Stimulated activated CD8-positive, alpha-beta memory T cell treated with anti-CD3 and anti-CD28 coated beads, Interleukin-12 subunit alpha, Interleukin-12 subunit beta, amount 100 ng/mL, for 1 hour (primary cell): ENCODE measurements at places on chromosomes 16 and 17.

- no peak for DNase-seq
These were observed 91.4 kb upstream of the CORO6 start for GRCh38 chr17:29714146-29714545.

- no peak for DNase-seq
These were observed 14.7 kb downstream of the RABEP2 start for GRCh38 chr16:28910086-28911031.

GRCh38 chr17:4807605-4808377, 839 bp downstream of the PLD2 start:
- DNase-seq: no peak

- no peak for DNase-seq
These were observed 7.2 kb downstream of the PMP22 start for GRCh38 chr17:15257796-15258512.

DNA sequence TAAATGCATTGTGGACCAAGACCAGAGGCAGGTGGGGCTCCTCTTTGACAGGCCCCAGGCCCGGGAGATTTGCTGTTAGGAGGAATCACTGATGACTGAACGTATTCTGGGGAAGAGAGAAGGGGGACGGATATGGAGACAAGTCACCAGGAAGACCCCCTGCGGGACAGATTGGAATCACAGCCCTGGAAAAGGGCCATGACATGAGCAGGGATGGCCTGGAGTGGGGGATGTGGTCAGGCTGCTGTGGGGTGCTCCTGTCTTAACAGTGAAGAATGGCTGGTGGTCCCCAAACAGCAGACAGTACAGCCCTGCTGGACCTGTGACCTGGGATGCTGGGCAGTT, 23.7 kb upstream of the MGAT5B start:
- no peak for DNase-seq

GRCh38 chr16:7390974-7391373, 58.3 kb downstream of the RBFOX1 start:
- DNase-seq: no peak

DNA sequence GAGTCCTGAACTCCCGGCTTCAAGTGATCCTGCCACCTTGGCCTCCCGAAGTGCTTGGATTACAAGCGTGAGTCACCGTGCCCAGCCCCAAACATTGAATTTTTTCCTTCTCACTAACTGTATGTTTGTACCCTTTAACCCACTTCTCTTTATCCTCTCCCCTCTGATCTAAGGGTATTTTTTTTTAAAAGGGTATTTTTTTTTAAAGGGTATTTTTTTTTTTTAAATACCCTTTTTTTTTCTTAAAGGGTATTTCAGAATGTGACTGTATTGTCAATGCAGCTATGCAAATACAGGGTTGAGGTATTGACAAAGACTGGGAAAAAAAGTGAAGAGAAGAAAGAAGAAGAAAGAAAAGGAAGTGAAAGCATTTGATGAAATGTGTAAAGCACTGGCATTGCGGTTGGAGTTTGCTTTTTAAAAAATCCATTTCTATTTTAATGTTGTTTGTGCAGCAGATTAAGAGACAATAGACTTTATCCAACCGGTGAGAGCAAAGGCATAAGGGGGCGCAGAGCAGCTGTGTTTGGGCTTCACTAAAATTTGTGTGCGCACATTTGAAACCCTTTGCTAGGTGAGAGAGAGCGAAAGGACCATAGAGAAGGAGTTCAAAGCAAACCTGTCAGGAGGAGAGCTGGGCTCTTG, 42.4 kb downstream of the SYT17 start:
- no peak for DNase-seq

- DNase-seq: no peak
These were observed 98.1 kb upstream of the CCL2 start for GRCh38 chr17:34156741-34157589.

DNA sequence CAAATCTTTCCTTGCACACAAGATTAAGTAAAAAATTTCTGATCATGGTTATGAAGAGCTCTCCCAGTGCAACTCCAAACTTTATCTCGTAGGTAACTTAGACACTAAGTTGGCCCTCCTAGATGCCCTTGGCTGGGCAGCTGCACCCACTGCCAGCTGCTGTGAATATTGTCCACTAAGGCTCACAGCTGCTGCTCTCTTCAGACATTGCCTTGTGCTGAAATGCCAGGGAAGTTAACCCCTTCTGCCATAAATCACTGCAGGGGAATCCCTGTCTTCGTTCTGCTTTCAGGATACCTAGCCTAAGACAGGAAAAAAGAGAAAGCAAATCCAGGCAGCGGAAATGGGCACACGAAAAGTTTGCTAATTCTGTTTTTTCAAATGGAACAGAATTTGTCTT, 106.4 kb downstream of the IRX5 start:
- no peak for DNase-seq

- no peak for DNase-seq
These were observed 4.5 kb downstream of the SAMD14 start for GRCh38 chr17:50125420-50125997.

GRCh38 chr17:16997514-16998429, 25.9 kb upstream of the TNFRSF13B start:
- no peak for DNase-seq

DNA sequence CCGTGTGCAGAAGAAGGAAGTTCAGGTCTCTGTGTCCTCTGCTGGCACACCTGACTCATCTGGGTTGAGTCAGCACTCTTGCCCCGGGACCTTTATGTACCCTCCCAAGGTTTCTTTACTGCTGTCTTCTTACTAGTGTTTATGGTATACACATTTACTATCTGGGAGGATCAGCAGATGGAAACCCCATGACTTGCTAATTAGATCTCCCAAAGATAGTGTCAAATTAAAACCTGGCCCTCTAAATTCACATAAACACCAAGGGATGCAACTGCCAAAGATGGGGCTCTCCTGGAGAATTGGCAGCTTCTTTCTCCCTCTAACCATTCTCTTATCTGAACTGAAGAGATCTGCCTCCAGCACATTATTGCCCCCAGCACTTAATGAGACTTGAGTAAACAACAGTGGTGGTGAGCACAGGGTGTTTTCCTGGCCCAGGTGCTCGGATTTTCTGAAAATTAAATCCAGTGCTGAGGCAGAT, 718.1 kb upstream of the SOX9 start:
- DNase-seq: no peak

GRCh38 chr17:7107012-7107754, 7.4 kb downstream of the ASGR2 start:
- DNase-seq: no peak

- no peak for DNase-seq
These were observed 149.4 kb downstream of the RBFOX1 start for GRCh38 chr16:7482032-7482431.

GRCh38 chr16:54677308-54677950, 253.2 kb upstream of the IRX5 start:
- DNase-seq: no peak

DNA sequence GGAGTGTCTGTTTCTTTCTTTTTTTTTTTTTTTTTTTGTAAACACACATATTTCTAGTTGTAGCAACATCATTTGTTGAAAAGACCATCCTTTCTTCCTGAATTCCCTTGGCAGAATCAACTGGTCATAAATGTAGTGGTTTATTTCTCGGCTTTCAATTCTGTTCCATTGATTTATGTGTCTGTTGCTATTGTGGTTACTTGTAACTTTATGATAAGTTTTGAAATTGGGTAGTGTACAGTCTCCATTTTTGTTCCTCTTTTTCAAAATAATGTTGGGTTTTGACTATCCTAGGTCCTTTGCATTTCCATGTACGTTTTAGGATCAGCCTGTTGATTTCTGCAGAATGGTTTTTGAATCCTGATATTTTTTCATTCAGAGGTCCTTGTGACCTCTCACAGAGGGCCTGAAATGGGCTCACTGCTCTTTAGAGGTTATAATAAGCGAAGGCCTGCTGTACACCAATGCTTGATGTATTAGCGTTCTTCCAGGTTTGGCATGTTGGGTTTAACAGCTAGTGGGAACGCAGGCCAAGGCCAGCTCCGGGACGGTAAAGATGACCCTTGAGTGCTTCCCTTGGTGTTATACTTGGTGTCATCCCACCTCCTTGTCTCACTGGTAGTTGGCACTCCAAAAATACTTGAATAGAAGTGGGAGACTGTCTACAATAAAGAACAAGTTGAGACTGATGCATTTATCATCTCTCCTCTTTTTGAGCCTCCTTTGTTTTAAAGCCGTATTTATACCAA, 43.8 kb downstream of the ZNRF1 start:
- DNase-seq: no peak

- no peak for DNase-seq
These were observed 16.8 kb upstream of the MYO15B start for GRCh38 chr17:75570772-75571171.

DNA sequence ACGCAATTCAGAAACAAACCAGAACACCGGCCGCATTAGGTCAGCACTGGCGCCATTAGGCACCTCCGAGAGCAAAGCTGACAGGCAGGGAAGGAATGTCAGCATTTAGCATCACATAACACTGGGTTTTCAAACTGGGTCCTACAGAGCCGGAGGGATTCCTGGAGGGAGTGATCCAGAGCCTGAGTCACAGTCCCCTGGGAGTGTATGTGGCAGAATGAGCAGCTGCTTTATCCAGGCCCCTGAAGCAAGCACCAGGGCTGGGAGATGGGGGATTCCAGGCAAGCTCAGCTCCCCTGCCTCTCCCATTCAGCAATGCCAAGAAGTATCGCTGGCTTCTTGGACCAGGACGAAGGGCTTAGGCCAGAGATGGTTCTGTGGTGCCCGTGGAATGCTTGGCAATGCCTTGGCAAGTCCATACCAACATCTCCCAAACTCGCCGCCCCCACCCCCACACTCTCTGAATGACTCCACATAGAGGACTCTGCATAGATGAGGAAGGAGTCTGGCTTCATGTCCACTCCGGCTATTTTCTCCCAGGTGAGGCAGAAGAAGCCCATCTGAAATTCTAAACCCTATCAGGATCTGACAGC, 20.4 kb downstream of the GAS7 start:
- no peak for DNase-seq

DNA sequence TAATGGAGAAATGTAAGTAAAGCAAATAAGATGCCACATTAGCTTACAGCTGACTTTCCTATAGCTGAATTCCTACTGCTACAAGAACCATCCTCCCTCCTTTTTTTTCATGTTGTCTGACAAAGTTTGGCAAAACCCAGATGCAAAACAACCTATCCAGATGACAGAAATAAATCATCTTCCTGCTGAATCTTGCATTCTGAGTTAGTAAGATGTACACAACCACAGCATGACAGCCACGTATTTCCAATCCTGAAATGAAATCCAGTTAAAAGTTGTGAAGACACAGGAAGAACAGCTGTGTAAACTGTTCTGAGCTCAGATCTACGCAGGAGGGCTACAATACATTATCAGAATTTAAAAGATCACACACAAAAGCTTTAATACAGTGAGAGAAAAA, 5.1 kb upstream of the DHX33 start:
- no peak for DNase-seq

DNA sequence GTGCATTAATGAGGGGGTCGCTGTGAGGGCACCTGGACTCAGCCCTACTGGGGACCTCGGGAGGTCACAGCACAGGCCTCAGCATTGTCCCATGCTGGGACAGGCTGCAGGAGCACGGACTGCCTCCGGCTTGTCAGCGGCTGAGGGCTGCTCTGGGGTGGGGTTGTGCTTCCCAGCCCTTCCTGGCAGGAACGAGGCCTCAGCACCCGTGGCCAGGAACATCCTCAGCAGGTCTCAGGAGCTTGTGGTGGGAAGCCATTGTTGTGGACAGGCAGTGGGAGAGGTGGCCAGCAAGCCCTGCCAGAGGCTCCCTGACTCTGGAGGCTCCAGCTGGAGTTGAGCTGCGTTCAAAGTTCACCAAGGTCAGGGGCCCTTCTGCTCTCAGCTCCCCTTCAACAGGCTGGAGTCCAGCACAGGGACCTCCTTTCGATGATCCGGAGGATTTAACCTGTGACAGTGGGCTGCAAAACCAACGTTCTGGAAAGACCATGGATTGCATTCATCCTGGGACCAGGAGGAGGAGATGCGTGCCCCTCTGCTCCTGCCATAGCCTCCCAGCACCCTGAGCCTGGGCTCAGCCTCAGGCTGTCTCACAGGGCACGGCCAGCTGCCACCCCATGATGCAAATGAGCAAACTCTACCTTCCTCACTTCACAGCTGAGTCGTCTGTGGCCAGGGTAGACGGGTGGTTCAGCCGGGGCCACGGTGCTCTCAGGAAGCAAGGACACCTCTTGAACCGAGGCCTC, 32.6 kb downstream of the FOXL1 start:
- DNase-seq: no peak

DNA sequence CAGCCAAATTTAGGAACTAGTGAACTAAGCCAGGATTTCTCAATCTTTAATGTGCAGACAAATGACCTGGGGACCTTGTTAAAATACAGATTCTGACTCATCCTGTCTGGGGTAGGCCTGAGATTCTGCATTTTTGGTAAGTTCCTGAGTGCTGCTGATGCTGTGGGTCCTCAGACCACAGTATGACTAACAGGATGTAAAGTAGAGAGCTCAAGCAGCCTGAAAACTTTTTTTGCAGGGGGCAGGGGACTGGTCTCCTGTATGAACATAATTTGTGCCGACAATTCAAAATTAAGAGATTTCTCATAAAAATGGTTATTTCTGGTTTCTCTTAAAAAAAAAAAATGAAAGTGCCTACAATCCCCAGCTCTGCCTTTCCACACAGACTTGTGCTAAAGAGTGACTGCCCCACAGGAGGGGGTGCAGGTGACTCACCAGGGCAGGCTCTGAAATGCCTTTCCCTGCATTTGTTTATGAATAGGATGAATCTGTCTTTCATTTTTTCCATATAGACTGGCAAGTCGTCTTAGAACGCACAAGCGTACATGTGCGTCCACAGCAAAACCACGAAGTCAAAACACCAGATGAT, 271.5 kb downstream of the PHKB start:
- DNase-seq: no peak

DNA sequence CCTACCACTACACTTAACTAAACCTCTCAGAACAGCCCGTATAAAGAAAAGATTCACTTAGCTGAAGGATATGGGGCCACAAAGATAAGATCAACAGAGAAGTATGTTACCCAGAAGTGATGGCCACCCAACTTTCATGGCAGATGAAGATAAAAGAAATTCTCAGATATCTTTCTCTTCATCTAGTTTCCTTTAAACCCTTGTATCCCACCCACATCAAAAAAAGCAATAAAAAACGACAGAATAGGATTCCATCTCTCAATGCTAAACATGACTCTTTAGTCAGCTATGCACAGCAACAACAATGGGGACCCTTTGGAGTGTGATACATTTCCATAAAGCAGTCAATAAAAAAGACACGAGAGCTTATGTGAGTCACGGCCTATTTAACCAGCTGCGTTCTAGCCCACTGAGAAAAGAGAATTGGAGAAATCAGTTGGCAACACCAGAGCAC, 86.6 kb downstream of the SNX11 start:
- no peak for DNase-seq

DNA sequence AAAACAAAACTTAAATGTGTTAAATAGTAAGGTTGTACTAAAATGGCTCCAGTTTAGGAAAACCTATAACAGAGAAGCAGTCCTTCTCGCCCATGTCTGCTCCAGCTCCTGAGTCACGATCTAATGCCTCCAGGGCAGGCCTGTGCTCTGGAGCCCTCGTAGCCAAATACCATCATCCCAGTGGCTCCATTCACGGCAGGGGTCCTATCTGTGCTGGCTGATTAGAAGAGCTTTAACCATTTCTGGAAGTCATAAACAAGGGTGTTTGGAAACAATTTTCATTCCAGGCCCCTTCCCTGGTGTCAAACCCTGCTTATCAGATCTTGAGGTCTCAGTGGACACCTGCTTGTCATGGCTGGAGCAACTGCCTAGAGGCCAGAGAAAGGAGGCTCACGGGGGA, 336.9 kb downstream of the SOX9 start:
- no peak for DNase-seq
